ENCODE measurements at places on chromosomes 7 and 10.

- no peak for DNase-seq
These were observed 37.9 kb upstream of the SH2B2 start for GRCh38 chr7:102248456-102249395.

DNA sequence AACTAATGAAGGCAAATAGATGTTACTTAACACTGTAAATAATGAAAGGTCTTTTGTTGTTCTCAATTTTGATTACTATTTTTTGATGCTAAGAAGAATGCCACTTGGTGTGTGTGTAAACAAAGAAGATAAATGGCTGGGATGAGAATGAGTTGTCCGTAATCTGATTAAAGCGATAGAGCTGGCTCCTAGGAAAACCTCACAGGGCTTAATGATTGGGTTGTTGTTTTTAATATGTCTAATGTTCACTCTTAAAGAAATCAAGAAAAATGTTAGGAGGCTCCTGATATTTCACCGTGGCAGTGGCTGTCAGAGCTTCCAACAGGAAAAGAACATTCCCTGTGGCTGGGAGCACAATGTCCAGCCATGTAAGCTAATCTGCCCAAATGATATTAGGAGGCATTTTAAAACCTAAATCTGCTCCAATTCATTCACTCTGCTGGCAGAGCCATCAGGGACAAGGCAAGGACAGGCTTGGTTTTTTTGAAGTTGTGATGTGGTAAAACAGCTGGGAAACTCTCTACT is 243.9 kb downstream of the SNX10 start:
- DNase-seq: no peak

- no peak for DNase-seq
These were observed 757 bp downstream of the ANKIB1 start for GRCh38 chr7:92246360-92247101.

DNA sequence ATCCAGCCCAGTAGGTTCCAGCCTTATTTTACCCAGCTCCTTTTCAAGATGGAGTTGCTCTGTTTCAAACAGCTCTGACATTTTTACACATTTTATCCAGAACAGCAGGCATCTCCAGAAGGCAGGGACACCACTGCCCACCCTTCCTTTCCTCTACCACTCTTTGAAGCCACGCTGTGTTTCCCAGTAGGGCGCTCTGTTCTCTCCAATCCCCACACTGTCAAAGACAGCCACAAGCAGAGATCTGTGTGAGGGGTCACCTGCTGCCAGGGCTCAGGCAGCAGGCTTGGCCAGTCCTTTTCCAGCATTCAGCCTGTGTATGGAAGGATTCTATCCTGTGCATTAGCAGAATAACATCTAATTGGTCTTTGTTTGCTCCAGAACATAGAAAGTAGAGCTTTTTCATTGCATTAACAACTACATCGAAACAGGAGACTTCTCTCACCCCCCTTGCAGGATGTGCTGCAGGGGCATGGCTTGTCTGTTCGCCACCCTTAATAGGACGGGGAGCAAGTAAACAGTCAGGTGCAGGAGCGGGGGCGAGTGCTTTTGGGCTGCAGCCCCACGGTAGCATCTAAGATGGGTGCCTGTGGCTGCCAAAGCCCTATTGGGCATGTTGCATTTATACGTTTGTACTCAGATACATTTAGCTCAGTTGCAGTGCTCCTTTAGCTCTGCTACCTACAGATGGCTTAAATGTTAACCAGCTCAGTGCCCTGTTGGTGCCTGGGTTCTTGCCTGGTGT is 326.1 kb downstream of the GALNT17 start:
- DNase-seq: no peak

- DNase-seq: no peak
These were observed 131.5 kb downstream of the ATE1 start for GRCh38 chr10:121796342-121796741.

DNA sequence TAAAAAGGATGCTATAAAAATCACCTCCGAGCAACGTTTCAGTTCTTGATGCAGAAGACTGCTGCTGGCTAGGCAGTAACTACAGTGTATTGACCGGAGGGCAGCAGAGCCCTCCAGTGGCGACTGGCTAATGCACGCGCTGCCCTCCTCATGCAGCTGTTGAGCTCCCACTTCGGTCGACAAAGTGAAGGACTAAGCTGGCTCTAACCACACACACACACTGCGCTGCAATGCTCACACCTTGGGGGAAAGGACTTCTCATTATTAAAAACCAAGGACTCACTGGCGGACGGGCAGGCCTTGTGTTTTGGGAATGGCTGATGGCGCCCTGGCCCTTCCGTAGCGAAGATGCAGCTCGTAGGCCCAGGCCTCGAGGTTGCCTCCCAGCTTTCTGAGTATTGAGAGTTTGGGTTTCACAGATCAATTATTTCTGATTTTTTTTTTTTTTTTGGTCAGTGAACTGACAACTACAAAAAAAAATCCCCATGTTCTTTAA is 120.9 kb upstream of the DIP2C start:
- no peak for DNase-seq

DNA sequence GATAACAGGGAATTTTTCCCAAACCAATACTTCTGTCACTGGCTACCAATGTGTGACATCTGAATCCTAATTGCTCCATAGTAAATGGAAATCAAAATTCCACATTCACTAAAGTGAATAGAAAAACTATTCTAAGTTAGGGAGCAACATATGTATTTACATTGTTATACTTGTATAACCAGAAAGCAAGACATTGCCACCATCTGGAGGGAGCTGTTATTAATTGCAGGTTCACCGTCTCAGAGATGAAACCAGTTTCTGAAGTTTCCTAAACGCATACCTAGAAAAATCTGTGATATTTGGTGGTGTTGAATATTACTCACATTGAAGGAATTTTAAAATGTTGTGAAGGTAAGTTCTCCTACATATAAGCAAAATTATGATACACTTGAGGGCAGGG is 390.1 kb downstream of the NXPH1 start:
- DNase-seq: no peak

DNA sequence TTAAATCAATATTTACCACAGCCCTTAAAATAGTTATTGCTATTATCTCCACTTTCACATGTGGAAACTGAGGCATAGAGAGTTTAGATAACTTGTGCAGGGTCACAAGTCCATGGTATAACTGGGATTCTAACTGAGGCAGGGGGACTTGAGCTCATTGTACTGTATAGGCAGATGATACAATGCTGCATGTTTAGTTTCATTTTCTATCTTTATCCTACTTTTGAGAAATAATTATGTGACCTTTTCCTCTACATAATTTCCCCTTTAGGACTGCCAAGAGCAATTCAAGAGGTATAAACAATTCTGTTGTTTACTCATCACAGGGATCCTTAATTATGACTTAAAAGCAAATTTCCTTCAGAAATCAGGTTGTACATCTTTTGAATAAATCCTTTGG is 193.1 kb downstream of the SUGCT start:
- no peak for DNase-seq

- no peak for DNase-seq
These were observed 240.7 kb upstream of the MBL2 start for GRCh38 chr10:53013201-53013810.

GRCh38 chr10:83764666-83765065 is 374.6 kb upstream of the GHITM start:
- DNase-seq: no peak

DNA sequence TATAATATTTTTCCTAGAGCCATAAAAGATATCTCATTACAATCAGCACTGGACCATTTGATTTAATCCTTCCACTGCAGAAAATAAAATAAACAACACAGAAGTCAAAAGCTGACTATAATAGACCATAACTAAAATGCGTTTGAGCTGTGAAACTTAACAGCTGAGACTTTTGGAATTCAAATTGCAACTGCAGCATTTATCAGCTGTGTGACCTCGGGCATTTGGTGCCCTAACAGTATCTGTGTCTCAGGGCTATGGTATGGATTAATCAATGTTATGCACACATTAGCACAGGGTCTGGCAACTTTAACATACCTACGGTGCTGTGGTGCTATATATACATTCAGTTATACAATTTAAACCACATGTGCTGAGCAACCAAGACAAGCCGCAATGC is 160.1 kb downstream of the COL28A1 start:
- no peak for DNase-seq

DNA sequence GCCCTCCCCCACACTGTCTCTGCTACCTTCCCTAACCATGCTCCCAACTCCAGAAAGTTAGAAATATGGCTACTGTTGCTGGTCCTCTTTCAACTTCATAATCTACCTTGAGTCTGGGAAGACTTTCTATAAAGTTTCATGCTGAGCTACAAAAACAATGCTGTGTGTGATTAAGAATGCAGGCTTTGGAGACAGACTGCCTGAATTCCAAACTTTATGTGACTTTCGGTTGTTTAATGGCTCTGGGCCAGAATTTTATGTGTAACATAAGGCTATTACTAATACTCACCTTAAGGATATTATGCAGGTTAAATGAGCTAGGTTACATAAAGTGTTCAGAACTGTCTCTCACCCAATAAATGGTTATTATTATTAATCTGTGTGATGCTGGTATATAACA is 19.1 kb downstream of the BET1 start:
- no peak for DNase-seq

- DNase-seq: no peak
These were observed 28.2 kb downstream of the PFKP start for GRCh38 chr10:3095373-3096139.

DNA sequence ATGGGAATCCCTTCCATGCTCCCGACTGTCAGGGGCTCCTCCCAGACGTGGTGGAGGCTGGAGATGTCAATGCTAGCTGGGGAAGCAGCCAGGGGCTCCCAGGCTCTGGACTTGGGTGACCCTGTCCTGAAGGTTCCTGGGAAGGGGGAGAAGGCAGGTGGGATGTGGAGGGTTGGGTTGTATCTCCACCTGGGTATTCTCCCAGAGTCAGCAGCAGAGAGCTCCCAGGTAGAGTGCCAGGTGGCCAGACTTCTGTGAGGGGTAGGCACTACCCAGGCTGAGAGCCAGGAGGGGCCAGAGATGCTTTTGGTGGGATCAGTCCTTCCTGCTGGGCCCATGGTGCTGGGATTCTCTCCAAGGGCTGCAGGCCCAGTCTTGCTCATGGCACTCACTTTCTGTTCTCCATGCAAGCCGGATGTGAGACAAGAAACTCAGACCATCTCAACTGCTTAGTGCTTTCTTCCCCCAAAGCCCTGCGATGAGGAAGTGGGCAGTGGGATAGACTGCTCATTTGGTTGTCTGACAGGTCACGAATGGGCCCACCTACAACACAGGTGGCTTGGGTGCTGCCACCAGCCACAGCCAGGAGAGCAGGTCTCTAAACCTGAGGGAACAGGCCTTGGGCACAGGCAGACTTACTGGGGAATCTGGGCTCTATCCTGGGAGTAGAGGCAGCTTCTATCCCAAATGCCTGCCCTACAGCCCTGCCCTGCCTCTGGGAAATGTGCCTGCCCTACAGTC is 52.5 kb upstream of the CAMK2B start:
- DNase-seq: no peak

DNA sequence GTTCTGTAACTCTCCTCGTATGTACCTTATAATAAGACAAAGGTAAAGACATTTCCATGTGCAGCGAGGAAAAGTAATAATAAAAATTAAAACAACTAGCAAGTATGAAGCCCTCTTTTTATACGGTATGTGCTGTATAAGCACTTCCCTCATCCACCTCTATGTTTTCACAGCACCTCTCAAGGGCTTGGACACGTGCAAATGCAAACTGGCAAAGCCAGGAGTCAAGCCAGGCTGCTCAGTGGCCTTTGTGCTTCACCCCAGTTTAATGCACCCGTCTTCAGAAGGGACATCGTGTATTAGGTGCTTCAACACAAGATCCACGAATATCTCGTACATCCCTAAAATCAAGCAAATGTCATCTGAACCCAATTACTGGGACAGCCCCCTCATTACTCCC is 1.3 kb upstream of the DGKI start:
- DNase-seq: no peak

- no peak for DNase-seq
These were observed 193.6 kb downstream of the VTI1A start for GRCh38 chr10:112640638-112641037.

- DNase-seq: no peak
These were observed 66.5 kb downstream of the SYPL1 start for GRCh38 chr7:106045586-106045985.

DNA sequence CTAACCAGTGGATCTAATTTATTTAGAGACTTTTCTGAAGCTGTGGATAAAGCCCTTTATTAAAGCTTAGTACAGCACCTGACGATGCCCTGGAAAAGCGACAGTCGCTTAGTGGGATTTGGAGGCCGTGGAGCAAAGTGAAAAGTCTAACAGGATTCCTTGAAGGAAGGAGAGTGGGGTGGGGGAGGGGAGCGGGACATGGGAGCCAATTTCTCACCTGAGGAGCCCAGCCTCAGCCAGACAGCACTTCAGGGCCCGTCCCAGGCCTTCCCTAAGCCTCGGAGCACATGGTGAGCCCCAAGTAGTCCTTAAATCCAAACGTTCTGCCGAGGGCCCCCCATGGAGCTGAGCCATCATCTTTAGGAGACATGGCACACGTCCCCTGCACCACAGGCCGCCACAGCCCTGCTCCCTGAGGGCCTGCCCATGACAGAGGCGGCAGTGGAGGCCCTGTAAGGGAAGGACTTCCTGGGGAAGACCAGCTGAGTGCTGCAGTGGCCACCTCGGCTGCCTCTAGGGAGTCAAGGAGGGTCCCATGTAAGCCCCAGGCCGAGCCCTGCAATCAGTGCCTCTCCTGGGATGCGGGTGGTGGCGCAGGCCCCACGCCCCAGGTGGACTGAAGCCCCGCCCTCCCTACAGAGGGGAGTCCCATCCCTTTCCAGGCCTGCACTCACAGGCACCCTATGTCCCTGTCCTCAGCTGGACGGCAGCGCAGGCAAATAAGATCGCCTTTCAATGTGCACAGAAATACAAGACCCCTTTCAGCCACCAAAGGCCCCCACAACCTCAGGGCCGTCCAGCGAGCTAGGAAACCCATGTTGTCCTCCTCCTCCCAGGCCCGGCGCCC is 187.0 kb downstream of the MAD1L1 start:
- no peak for DNase-seq

GRCh38 chr7:21805791-21806190 is 139.9 kb downstream of the CDCA7L start:
- no peak for DNase-seq

DNA sequence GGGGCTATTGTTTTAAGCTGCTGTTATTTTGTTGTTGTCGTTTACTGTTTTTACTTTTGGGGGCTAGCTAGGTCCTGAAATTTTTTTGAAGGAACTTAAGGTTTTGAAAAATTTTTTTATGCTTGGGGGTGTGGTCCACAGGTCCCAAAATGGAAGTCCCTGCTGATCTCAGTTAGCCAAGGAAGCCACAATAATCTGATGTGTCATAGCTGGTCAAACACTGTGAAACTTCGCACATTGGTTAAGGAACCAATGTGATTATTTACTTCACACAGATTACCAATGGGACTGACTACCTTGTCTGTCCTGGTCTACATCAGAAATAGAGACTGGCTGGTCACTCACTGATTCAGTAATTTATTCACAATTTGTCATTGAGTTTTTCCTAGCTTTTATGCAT is 29.5 kb upstream of the HYCC1 start:
- DNase-seq: no peak

DNA sequence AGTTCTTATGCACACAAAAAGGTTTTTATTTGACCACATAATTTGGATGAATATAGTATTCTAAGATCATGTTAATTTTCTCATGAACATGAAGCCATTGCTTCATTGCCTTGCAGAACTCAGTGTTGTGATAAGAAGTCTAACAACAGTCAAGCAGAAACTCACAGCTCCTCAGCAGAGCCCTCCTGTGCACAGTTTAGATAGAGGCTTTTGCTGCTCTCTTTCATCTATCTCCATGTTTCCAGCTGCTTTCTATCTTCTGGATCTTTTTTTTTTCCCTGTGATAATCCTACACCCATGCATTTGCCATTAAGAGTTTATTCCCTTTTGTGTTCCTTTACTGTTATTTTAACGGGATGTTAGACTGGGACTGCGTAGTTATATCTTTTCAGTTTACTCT is 557.7 kb upstream of the LRRTM3 start:
- DNase-seq: no peak

- no peak for DNase-seq
These were observed 151.8 kb downstream of the WNT2 start for GRCh38 chr7:117171106-117171505.

Data from NCI-H1930 (cell line).